ENCODE measurements at places on chromosomes 5 and 9. TPM values are rescaled to one million over a fixed set of nuclear protein-coding genes. Genes with fewer than 3 reads are reported as not detected.
A peak's percentile ranks its signal among the peaks of the same experiment; 100 is the strongest.

Gene GFI1B
- polyA plus RNA-seq = not detected

Gene GPSM1
- 34.6 TPM for polyA plus RNA-seq

Gene PCDHGA1
- polyA plus RNA-seq = 0.44 TPM

DNA sequence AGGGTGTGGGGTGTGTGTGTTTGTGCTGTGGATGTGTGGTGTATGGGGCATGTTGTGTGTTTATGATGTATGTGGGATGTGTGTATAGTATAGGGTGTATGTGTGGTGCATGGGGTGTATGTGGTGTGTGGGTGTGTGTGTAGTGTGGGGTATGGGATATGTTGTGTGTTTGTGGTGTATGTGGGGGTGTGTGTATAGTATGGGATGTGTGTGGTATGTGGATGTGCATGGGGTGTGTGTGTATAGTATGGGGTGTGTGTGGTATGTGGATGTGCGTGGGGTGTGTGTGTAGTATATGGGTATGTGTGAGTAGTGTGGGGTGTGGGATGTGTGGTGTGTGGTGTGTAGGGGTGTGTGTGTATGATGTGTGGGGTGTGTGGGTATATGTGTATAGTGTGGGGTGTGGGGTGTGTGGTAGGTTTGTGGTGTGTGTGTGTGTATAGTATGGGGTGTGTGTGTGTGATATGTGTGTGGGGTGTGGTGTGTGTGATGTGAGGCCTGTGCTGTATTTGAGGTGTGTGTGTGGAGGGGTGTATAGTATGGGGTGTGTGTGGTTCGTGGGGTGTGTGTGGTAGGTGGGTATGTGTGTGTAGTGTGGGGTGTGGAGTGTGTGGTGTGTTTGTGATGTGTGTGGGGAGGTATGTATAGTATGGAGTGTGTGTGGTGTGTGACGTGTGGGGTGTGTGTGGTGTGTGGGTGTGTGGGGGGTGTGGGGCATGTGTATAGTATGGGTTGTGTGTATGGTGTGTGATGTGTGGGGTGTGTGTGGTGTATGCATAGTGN is 10.5 kb downstream of the ECSCR start:
- no peak for DNase-seq

Gene PRDM9
- polyA plus RNA-seq = not detected

- DNase-seq = no peak
These were observed 11.5 kb upstream of the SEPTIN8 start for GRCh38 chr5:132788508-132788907.

Gene MARCOL
- polyA plus RNA-seq = not detected

- DNase-seq = no peak
These were observed 64.7 kb downstream of the CSF2 start for GRCh38 chr5:132138260-132138659.

- DNase-seq = no peak
These were observed 27.2 kb downstream of the FBXW2 start for GRCh38 chr9:120765910-120766425.

DNA sequence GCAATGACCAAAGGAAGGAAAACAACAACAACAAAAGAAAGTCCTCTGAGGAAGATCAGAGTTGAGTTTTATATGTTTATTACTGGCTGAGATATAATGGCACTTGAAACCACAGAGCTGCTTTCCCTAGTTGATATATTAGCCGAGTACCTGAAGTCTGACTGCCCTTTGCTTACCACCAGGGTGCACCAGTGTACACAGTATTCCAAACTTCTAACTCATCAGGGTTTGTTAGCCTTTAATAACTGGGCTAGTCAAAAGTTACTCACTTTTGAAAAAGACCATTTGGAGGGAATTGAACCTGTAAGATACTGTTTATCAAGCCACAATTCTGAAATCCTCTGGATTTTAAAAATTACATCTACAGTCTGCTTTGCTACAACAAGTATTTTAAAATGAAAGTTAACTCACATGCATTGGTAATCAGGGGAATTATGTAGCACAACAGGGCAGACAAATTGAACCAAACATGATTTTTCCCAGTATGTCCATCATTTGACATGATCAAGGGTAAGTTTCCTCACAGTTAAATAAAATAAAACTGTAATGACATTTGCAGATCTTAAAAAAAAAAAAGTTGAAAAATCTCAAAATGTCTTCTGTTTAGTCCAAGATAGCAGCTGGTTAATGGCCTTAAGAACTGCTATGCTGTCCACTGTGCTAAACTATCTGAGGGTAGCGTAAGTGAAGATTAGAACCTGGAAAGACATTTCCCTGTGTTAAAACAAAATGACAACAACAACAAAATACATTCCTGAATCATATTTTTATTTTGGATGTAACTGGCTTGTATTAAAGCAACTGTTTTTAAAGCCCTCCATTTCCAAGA is 57.3 kb upstream of the C6 start:
- DNase-seq = peak; percentile 43

Gene GHR
- 0.22 TPM for polyA plus RNA-seq

Gene REEP2
- polyA plus RNA-seq = 5.3 TPM

Gene C9orf57
- not detected for polyA plus RNA-seq

GRCh38 chr5:143172739-143173138 is 230.7 kb downstream of the NR3C1 start:
- DNase-seq = no peak

DNA sequence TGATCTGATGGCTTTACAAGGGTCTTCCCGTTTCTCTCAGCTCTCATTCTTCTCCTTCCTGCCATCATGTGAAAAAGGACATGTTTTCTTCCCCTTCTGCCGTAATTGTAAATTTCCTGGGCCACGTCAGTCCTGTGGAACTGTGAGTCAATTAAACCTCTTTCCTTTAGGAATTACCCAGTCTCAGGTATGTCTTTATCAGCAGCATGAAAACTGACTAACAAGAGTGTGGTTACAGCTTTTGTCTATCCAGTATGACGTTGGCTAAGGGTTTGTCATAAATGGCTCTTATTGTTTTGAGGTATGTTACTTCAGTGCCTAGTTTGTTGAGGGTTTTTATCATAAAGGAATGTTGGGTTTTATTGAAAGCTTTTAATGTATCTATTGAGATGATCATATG is 501.6 kb downstream of the CAAP1 start:
- DNase-seq = no peak

- DNase-seq = peak; percentile 93
These were observed 138.4 kb downstream of the C9orf152 start for GRCh38 chr9:110069326-110070248.

- no peak for DNase-seq
These were observed 68.9 kb upstream of the GOLM1 start for GRCh38 chr9:86168256-86168655.

DNA sequence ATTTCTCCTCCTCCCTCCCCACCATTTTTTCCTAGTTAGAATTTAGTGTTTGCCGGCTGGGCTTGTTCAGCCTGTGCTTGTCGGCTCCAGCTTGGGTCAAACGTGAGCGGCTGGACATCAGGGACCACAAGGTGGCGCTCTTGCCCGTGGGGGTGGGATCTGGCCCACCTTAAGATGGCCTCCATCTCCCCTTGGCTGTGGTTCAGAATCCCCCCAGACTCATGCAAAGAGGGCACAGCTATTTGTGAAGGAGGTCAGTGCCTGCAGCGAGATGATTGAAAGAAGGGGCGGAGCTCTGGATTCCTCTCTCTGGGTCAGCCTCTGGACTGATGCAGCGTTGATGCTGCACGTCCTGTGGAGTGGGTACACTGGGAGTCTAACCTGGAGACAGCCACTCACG is 283.3 kb upstream of the TUT7 start:
- peak; percentile 6 for DNase-seq

GRCh38 chr9:12716823-12717600 is 23.8 kb downstream of the TYRP1 start:
- DNase-seq = peak; percentile 9
